ENCODE measurements at places on chromosomes 7 and 10. TPM values are rescaled to one million over a fixed set of nuclear protein-coding genes. Genes with fewer than 3 reads are reported as not detected.

- peaks cover 47% of the 10 kb centered on the region for H3K4me1 ChIP-seq
- no peaks in the 10 kb centered on the region for H3K36me3 ChIP-seq
- no peaks in the 10 kb centered on the region for H3K27me3 ChIP-seq
- peak overlapping the region; percentile 3 for H3K27ac ChIP-seq
- no peak for DNase-seq
Measured at GRCh38 chr7:18384491-18385143, 110.9 kb upstream of the HDAC9 start.

DNA sequence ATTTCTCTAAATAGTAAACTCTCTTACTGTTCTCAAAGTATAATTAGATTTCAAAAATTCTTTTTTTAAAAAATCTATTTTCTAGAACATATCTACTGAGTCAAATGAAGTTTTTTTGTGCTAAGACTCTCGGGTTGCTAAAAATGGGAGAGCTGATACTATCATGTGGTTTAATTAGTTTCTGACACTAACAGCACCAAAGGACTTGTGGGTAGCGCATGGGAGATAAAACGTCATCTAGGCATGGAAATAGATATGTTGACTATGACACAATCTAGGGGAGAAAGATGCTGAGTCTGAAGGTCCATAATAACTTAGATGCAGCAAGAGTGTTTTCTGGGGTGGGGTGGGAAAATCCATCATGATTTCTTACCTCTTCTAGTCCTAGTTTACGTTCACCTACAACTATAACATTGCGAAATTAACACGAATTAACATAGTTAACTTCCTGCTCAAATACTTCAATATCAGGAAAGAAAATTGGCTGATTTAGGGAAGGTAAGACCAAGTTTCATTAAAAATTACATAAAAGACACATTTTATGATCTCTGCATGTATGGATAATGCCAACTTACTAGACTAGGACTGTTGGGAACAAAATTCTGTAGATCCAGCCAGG, 14.3 kb upstream of the ARMC3 start:
- H3K27me3 ChIP-seq, result peaks cover 4% of the 10 kb centered on the region
- H3K4me1 ChIP-seq, result no peaks in the 10 kb centered on the region
- no peak overlapping the region for H3K27ac ChIP-seq
- no peak for DNase-seq
- H3K36me3 ChIP-seq, result peaks cover 22% of the 10 kb centered on the region

The PTPRZ1 gene
- total RNA-seq, result 105 TPM

The HMX3 gene
- not detected for total RNA-seq

All from WTC11 (cell line).